Heart left ventricle (tissue), 16 donors: ENCODE measurements at places on chromosomes 6 and 20. TPM values are rescaled to one million over a fixed set of nuclear protein-coding genes. Genes with fewer than 3 reads are reported as not detected.
A peak's percentile ranks its signal among the peaks of the same experiment; 100 is the strongest.

GRCh38 chr20:8385247-8385646, 253.2 kb downstream of the PLCB1 start:
- H3K4me1 ChIP-seq, result no peaks in the 10 kb centered on the region
- H3K27me3 ChIP-seq, result no peaks in the 10 kb centered on the region
- no peak for DNase-seq

DNA sequence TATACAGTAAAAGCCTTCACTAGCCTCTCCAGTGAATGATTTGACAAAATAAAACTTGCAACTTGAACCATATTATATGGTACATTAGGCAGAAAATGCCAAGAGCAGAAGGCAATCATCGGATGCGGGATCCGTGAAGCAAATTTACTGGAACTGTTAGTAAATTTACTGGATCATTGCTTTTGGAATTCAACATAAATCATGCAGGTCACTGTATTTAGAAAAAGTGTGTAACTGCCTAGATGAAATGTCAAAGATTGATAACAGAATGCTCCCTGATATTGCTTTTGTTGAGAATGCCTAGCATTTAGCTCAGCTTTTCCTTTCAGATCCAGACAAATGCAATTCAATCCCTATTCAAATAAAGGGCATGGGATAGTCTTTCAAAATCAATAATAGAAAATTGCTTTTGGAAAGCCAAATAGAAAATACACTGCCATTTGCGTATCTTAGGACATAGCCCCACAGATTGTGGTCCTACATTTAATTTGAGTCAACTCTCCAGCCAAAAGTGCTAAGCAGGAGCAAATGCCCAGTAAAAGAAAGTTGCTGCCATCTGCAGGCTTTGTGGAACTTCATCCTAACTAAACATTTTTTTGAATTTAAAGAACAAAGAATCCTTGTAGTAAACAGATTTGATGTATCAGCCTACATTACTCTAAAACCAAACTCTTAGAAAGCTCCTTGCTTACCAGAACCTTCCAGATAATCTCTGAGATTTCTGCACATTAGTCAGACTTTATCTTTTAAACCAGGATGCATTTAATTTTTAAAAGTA, 109.5 kb upstream of the HSF2 start:
- no peak overlapping the region for H3K27ac ChIP-seq
- no peak for DNase-seq
- no peaks in the 10 kb centered on the region for H3K36me3 ChIP-seq
- no peak overlapping the region for H3K4me3 ChIP-seq
- H3K4me1 ChIP-seq, result no peaks in the 10 kb centered on the region

The MEI4 gene
- total RNA-seq, result 0.29 TPM

The FAM184A gene
- total RNA-seq, result 1.1 TPM

- no peak overlapping the region for H3K27ac ChIP-seq
- no peaks in the 10 kb centered on the region for H3K36me3 ChIP-seq
- no peaks in the 10 kb centered on the region for H3K27me3 ChIP-seq
- H3K4me3 ChIP-seq, result no peak overlapping the region
- H3K4me1 ChIP-seq, result peaks cover 20% of the 10 kb centered on the region
Measured at GRCh38 chr6:81694855-81695254, 57.6 kb downstream of the TENT5A start.

DNA sequence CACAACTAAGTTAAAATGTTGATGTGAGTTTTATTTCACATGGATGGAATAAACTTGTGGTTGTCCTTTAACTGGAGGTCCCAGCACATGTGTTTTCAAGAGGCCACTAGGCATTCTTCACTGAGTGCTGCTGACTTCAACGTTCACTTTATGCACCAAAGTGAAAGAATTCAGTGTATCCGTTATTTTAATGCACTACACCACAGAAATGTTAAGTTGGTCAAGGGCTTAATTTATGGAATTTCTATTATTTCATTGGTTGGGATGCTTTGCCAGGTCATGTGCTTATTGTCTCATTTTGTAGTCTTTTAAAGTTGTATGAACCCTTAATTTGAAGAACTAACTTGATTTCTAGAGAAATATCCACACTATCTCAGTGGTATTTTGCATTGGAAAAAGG, 106.4 kb downstream of the PPP1R14C start:
- H3K4me3 ChIP-seq, result no peak overlapping the region
- no peak overlapping the region for H3K27ac ChIP-seq
- H3K36me3 ChIP-seq, result no peaks in the 10 kb centered on the region
- H3K27me3 ChIP-seq, result no peaks in the 10 kb centered on the region
- H3K4me1 ChIP-seq, result no peaks in the 10 kb centered on the region

The HLA-DQB1 gene
- total RNA-seq, result 14.9 TPM

- DNase-seq, result no peak
- H3K27me3 ChIP-seq, result no peaks in the 10 kb centered on the region
- no peaks in the 10 kb centered on the region for H3K4me1 ChIP-seq
- H3K36me3 ChIP-seq, result no peaks in the 10 kb centered on the region
- no peak overlapping the region for H3K27ac ChIP-seq
- no peak overlapping the region for H3K4me3 ChIP-seq
Measured at GRCh38 chr6:127893541-127893940, 7.3 kb downstream of the THEMIS start.

DNA sequence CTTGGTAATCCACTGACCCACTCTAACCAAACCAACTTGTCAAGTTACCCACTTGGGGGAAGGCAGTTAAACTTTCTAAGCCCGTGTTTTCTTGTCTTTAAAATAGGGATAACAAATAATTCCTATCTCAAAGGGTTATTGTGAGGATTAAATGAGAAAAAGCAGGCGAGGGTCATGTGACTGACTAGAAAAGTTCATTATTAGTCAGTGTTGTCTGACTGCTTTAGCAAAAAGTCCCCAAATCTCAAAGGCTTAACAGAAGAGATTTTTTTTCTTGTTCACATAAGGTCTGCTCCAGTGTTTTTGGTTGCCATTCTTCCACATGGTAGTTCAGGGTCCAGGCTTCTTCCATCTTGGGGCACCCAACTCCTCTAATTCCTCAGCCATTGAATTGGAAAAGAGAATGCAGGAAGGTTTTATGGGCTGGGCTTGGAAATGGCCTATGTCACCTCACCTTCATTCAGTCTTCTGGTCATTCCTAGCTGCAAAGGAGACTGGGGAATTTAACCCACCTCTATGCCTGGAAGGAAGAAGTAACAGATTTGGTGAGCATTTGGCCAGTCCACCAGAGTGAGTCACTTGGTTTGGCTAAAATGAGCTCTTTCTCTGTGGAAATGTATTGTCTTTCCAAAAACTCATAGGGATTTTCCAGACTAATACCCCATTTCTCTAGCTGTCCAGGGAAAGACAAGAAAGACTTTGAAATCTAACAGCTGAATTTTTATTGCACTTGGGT, 77.0 kb downstream of the CAP2 start:
- H3K4me1 ChIP-seq, result peaks cover 3% of the 10 kb centered on the region
- DNase-seq, result no peak
- H3K36me3 ChIP-seq, result no peaks in the 10 kb centered on the region
- peak overlapping the region; percentile 13 for H3K27ac ChIP-seq

GRCh38 chr6:31620586-31621319, at the start of gene PRRC2A:
TSS of gene PRRC2A (plus strand) at chr6:31620715. CDS start at chr6:31622790, 2,075 bp downstream.
- peaks cover 20% of the 10 kb centered on the region for H3K4me1 ChIP-seq
- H3K36me3 ChIP-seq, result peaks cover 25% of the 10 kb centered on the region
- peak within 1 kb of the TSS; percentile 89 for H3K4me3 ChIP-seq

DNA sequence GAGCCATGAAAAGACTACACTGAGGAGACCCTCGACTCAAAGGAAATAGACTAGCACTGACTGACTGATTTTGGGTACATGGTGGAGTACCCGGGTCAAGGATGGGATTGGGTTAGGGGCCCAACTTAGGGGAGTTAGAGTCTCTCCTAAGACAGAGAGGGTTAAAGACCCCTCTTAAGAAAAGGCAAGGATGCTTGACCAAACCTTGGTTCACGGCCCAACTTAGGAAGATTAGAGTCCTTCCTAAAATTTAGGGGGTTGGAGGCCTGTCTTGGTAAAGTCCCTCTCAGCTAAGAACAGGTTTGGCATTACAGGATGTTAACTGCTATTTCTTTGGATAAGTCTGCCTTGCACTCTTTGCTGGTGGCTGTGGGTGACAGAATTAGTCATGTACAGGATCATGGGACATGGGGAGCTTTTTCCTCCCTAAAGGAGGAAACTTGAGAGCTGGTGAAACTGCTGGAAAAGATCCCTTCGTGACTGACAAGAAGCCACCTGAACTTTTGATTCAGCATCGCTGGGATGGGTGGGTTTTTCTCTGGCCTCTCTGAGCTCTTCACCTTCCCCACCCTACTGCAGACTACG, 12.3 kb upstream of the SLC22A16 start:
- no peaks in the 10 kb centered on the region for H3K27me3 ChIP-seq
- H3K4me1 ChIP-seq, result no peaks in the 10 kb centered on the region
- H3K36me3 ChIP-seq, result no peaks in the 10 kb centered on the region

- H3K4me3 ChIP-seq, result no peak overlapping the region
- no peaks in the 10 kb centered on the region for H3K36me3 ChIP-seq
- DNase-seq, result no peak
- no peaks in the 10 kb centered on the region for H3K27me3 ChIP-seq
- H3K27ac ChIP-seq, result no peak overlapping the region
- H3K4me1 ChIP-seq, result peaks cover 3% of the 10 kb centered on the region
Measured at GRCh38 chr20:34542439-34542838, 16.1 kb upstream of the MAP1LC3A start.

GRCh38 chr20:22374678-22375590, 209.4 kb downstream of the FOXA2 start:
- DNase-seq, result no peak
- H3K36me3 ChIP-seq, result no peaks in the 10 kb centered on the region
- no peak overlapping the region for H3K4me3 ChIP-seq
- no peaks in the 10 kb centered on the region for H3K4me1 ChIP-seq

The EZR gene
- 161 TPM for total RNA-seq

GRCh38 chr6:123550052-123550617, 86.6 kb downstream of the TRDN start:
- no peak overlapping the region for H3K27ac ChIP-seq
- peaks cover 8% of the 10 kb centered on the region for H3K36me3 ChIP-seq
- H3K27me3 ChIP-seq, result no peaks in the 10 kb centered on the region
- no peak overlapping the region for H3K4me3 ChIP-seq
- H3K4me1 ChIP-seq, result peaks cover 4% of the 10 kb centered on the region

- H3K4me1 ChIP-seq, result no peaks in the 10 kb centered on the region
- H3K36me3 ChIP-seq, result no peaks in the 10 kb centered on the region
- DNase-seq, result no peak
- H3K27me3 ChIP-seq, result no peaks in the 10 kb centered on the region
- H3K27ac ChIP-seq, result no peak overlapping the region
Measured at GRCh38 chr6:157755032-157755745, 67.9 kb upstream of the SNX9 start.

GRCh38 chr6:135890876-135891275, 39.4 kb downstream of the PDE7B start:
- H3K4me1 ChIP-seq, result no peaks in the 10 kb centered on the region
- no peak for DNase-seq
- no peaks in the 10 kb centered on the region for H3K27me3 ChIP-seq

The SAMD10 gene
- 3.1 TPM for total RNA-seq

- H3K27me3 ChIP-seq, result no peaks in the 10 kb centered on the region
- H3K4me3 ChIP-seq, result no peak overlapping the region
- no peaks in the 10 kb centered on the region for H3K36me3 ChIP-seq
- peaks cover 8% of the 10 kb centered on the region for H3K4me1 ChIP-seq
- peak overlapping the region; percentile 47 for H3K27ac ChIP-seq
Measured at GRCh38 chr6:140537834-140538705, 1163.6 kb upstream of the CITED2 start.

GRCh38 chr6:47096211-47096895, 54.2 kb upstream of the ADGRF1 start:
- DNase-seq, result no peak
- H3K4me3 ChIP-seq, result no peak overlapping the region
- no peaks in the 10 kb centered on the region for H3K27me3 ChIP-seq
- H3K36me3 ChIP-seq, result no peaks in the 10 kb centered on the region

- H3K27me3 ChIP-seq, result no peaks in the 10 kb centered on the region
- H3K4me3 ChIP-seq, result no peak overlapping the region
- no peak overlapping the region for H3K27ac ChIP-seq
- H3K4me1 ChIP-seq, result no peaks in the 10 kb centered on the region
- no peaks in the 10 kb centered on the region for H3K36me3 ChIP-seq
- DNase-seq, result no peak
Measured at GRCh38 chr20:53128004-53128403, 155.8 kb downstream of the TSHZ2 start.

DNA sequence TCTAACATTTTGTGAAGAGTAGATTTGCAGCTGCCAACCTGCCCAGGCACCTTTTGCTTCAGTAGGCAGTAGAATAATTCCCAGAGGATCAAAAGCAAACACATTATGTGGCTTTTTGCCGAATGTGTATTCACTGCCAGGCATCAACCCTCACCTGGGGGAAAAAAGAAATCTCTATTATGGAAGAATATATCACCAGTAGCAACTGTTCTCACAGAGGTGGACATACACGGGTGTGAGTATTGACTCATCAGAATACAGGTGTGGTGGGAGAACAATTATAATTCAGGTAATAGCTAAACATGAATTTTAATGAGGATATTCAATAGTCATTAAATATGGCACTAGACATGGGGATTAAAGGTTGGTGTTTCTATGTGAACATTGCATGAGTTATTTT, 910.7 kb downstream of the TFAP2A start:
- H3K27ac ChIP-seq, result no peak overlapping the region
- H3K4me1 ChIP-seq, result no peaks in the 10 kb centered on the region
- no peak overlapping the region for H3K4me3 ChIP-seq

The HAO1 gene
- not detected for total RNA-seq

DNA sequence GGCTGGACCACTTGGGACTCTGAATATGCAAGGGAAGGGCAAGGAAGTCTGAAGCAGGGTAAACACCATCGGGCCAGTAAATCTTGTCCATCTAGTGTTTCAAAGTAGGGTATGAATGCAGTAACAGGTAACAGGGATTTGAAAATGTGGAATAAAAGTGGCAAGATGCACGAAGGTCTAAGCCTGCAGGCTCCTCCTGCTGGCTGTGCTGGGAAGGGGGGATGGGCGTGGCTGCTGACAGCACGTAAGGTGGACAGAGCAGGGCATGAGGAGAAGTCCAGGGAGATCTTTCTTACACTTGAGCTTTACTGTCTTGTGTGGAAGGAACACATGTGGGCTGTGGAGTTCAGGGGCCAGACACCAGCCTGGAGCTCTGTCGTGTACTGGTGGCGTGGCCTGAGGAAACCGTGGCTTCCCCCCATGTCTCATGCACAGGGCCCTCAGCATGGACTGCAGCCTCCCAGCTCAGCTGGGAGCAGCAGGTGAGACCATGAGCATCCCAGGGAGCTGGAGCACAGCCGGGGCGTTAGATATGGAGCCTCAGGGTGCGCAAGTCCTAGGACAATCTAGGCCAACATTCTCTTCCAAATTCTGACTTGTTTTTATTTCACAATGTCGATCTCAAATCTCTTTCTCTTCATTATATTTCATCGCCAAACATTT, 84.5 kb downstream of the SLC22A23 start:
- H3K36me3 ChIP-seq, result no peaks in the 10 kb centered on the region
- H3K27ac ChIP-seq, result no peak overlapping the region
- DNase-seq, result no peak

- H3K4me1 ChIP-seq, result peaks cover 7% of the 10 kb centered on the region
- H3K36me3 ChIP-seq, result no peaks in the 10 kb centered on the region
- H3K27me3 ChIP-seq, result no peaks in the 10 kb centered on the region
- H3K4me3 ChIP-seq, result no peak overlapping the region
- H3K27ac ChIP-seq, result no peak overlapping the region
Measured at GRCh38 chr20:56566621-56567020, 33.6 kb downstream of the FAM209B start.

- no peak overlapping the region for H3K27ac ChIP-seq
- H3K4me3 ChIP-seq, result no peak overlapping the region
- no peaks in the 10 kb centered on the region for H3K36me3 ChIP-seq
- H3K27me3 ChIP-seq, result no peaks in the 10 kb centered on the region
Measured at GRCh38 chr6:149015535-149016525, 269.0 kb downstream of the UST start.

The DOK5 gene
- 23.5 TPM for total RNA-seq

The SLC12A5 gene
- total RNA-seq, result not detected

The ADTRP gene
- total RNA-seq, result not detected

The MAK gene
- 0.13 TPM for total RNA-seq

The HINT3 gene
- total RNA-seq, result 35.2 TPM

The FARS2 gene
- total RNA-seq, result 20.5 TPM
